Occipital lobe (tissue), 3 donors: ENCODE measurements at places on chromosomes 6 and 20. TPM values are rescaled to one million over a fixed set of nuclear protein-coding genes. Genes with fewer than 3 reads are reported as not detected.

- no peak for DNase-seq
Observed at GRCh38 chr6:89941763-89942497, 47.7 kb downstream of the GJA10 start.

GRCh38 chr6:43444582-43444981 lies 10.8 kb downstream of the DLK2 start:
- DNase-seq: no peak

DNA sequence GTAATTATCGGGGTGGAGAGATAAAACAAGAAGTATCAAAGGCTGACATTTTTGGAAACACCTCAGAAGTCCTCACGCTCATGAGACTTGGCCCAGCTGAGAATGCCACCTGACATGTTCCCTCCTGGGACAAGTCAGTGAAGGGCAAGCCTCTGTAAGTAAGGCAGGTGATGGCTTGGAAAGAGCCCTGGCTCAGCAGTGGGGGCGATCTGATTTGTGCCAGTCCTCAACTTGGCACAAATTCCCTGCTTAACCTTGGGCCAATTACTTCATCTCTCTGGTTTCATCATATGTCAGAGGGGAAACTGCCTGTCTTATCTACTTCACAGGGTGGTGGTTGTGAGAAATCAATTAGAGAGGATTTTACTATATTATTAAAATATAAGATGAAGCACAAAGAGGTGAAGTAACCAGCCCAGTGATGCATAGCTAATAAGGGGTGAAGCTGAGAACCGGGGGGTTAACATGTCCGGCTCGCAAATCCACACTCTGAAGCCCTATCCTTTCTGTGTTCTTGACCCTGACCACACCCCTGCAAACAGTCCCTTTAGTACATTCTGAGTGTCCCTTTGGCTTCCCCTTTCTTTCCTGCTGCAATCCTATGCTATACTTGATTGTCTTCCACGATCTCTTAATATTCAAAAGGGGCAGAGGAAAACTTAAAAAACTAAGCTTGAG lies 8.8 kb upstream of the MOCS1 start:
- DNase-seq: no peak

DNA sequence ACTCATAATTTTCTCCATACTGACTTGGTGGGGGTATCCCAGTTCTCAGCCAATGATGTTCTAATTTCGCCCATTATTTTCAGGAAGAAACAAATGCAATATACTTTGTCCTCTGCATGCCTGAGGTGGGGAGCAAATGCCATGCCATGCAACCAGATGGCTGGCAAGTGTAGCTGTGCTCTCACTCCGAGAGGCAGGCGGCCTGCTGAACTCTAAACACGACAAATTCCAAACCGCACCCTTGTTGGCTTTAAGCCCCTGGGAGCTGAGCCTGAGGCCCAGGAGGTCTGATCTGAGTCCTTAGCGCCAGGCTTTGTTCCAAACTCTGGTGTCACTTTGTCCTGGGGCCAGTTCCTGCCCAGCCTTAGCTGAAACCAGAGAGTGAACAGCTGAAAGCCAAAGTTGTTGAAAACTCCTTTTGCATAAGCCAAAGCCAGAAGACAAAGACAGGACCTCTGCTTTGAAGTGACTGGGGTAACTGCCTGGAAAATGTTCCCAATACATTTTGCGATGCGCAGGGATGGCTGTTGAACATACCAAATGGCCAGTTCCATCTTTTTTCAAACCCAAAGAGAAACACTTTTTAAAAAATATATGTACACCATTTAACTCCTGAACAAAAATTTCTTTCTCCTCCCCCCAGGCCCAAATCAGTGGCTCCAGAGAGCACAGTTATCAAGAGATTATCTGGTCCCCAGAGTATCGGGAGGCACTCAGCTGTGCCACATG lies 46.2 kb downstream of the TTI1 start:
- no peak for DNase-seq

The POU5F1 gene
- total RNA-seq: not detected
